ENCODE measurements at places on chromosomes 13 and 19. TPM values are rescaled to one million over a fixed set of nuclear protein-coding genes. Genes with fewer than 3 reads are reported as not detected.

S1PR5 gene
- 6.5 TPM for total RNA-seq

NLRP9 gene
- not detected for total RNA-seq

DHDH gene
- 1.1 TPM for total RNA-seq

LAIR1 gene
- 66.0 TPM for total RNA-seq

ACTL9 gene
- not detected for total RNA-seq

GPR4 gene
- 0.20 TPM for total RNA-seq

ADAT3 gene
- 6.5 TPM for total RNA-seq

TMEM259 gene
- total RNA-seq, result 372 TPM

ZNF587 gene
- total RNA-seq, result 56.8 TPM

CATSPERD gene
- not detected for total RNA-seq

PNMA8B gene
- 0.85 TPM for total RNA-seq

Data from T-cell (primary cell).